ENCODE measurements at places on chromosomes 16 and 17. TPM values are rescaled to one million over a fixed set of nuclear protein-coding genes. Genes with fewer than 3 reads are reported as not detected.

DNA sequence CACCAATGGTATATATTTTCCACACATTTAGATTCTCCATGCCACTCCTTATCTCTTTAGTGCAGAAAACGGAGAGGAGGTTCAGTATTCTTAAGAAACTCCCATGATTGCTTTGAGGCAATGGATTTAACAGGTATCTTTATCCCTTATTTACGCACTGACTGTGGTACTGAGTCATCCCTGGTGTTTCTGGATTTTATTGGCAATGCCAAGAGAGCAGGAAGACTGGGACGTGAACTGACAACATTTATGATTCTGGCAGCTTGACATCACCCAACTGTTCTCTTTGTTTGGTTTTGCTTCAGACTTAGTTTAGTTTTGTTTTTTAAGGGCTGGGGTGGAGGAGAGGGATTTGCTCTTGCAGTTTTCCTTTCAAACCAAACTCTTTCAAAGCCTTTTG, 131.4 kb downstream of the WWOX start:
- no peak overlapping the region for H3K27ac ChIP-seq
- H3K36me3 ChIP-seq = no peaks in the 10 kb centered on the region
- H3K4me1 ChIP-seq = no peaks in the 10 kb centered on the region
- no peak overlapping the region for H3K4me3 ChIP-seq
- no peaks in the 10 kb centered on the region for H3K27me3 ChIP-seq
- DNase-seq = no peak

GRCh38 chr16:55437625-55438024, 41.4 kb upstream of the MMP2 start:
- no peaks in the 10 kb centered on the region for H3K36me3 ChIP-seq
- no peaks in the 10 kb centered on the region for H3K27me3 ChIP-seq
- H3K27ac ChIP-seq = no peak overlapping the region
- no peak overlapping the region for H3K4me3 ChIP-seq
- H3K4me1 ChIP-seq = no peaks in the 10 kb centered on the region

PRMT7 gene
- 29.0 TPM for total RNA-seq

DNA sequence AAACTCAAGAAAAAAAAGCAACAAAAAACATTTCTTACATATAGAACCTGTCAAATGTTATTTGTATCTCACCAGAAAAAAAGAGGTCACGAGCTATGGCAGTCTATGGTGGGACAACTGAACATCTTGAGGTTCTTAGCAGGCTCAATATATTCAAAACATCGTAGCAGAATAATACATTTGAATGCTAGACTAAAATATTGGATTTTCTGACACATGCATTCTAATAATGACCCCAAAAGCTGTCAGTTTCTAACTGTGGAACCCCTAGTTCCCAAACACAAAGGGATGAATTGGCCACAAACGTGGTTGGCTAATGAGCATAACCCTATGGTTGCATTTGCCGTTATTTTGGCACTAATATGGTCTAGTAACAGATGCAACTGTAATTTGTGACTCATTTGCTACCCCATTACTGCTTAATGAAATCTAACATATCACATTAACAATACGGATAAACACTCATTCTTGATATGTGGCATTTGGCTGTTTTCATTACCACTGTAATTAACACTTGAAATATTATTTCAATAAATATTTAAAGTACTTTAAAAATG, 81.2 kb downstream of the TOX3 start:
- H3K27ac ChIP-seq = no peak overlapping the region
- H3K27me3 ChIP-seq = no peaks in the 10 kb centered on the region
- no peaks in the 10 kb centered on the region for H3K36me3 ChIP-seq
- no peaks in the 10 kb centered on the region for H3K4me1 ChIP-seq
- DNase-seq = no peak
- no peak overlapping the region for H3K4me3 ChIP-seq

FBXW10B gene
- 1.5 TPM for total RNA-seq

- no peak overlapping the region for H3K27ac ChIP-seq
- DNase-seq = no peak
- H3K4me1 ChIP-seq = no peaks in the 10 kb centered on the region
- no peaks in the 10 kb centered on the region for H3K27me3 ChIP-seq
These were observed 232.7 kb downstream of the MAF start for GRCh38 chr16:79367822-79368221.

- H3K36me3 ChIP-seq = no peaks in the 10 kb centered on the region
- H3K27ac ChIP-seq = no peak overlapping the region
- DNase-seq = no peak
- H3K4me3 ChIP-seq = no peak overlapping the region
These were observed 2.6 kb downstream of the LRRC75A start for GRCh38 chr17:16489431-16489830.

- H3K4me1 ChIP-seq = peaks cover 11% of the 10 kb centered on the region
- peak overlapping the region; percentile 76 for H3K27ac ChIP-seq
- no peaks in the 10 kb centered on the region for H3K27me3 ChIP-seq
- peak; percentile 87 for DNase-seq
- H3K4me3 ChIP-seq = peak overlapping the region; percentile 64
- H3K36me3 ChIP-seq = no peaks in the 10 kb centered on the region
These were observed 942 bp downstream of the LDAF1 start for GRCh38 chr16:21159281-21159951.

MYH2 gene
- 0.17 TPM for total RNA-seq

SEPTIN12 gene
- not detected for total RNA-seq

DNA sequence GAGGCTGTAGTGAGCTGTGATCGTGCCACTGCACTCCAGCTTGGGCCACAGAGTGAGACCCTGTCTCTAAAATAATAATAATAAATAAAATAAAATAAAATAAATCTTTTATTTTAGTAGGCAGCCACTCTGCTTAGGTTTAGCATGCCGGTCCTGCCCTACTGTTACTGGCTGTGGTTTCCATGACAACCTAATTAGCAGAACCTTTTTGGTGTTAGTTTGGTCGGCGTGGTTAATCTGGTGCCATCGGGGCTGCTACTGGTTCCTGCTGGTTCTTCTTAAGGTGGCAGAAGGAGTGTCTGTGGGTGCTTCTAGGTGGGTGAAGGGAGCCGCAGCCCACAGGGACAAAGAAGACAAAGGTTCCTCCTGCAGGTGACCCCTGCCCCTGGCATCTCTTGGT, 37.8 kb upstream of the CBX4 start:
- no peaks in the 10 kb centered on the region for H3K4me1 ChIP-seq
- no peak for DNase-seq
- no peak overlapping the region for H3K27ac ChIP-seq
- H3K27me3 ChIP-seq = peaks cover 5% of the 10 kb centered on the region

- no peak overlapping the region for H3K4me3 ChIP-seq
- no peak for DNase-seq
- H3K27me3 ChIP-seq = no peaks in the 10 kb centered on the region
- H3K27ac ChIP-seq = no peak overlapping the region
- no peaks in the 10 kb centered on the region for H3K36me3 ChIP-seq
- H3K4me1 ChIP-seq = peaks cover 6% of the 10 kb centered on the region
These were observed 22.6 kb downstream of the SLC5A10 start for GRCh38 chr17:18974407-18975149.

DNA sequence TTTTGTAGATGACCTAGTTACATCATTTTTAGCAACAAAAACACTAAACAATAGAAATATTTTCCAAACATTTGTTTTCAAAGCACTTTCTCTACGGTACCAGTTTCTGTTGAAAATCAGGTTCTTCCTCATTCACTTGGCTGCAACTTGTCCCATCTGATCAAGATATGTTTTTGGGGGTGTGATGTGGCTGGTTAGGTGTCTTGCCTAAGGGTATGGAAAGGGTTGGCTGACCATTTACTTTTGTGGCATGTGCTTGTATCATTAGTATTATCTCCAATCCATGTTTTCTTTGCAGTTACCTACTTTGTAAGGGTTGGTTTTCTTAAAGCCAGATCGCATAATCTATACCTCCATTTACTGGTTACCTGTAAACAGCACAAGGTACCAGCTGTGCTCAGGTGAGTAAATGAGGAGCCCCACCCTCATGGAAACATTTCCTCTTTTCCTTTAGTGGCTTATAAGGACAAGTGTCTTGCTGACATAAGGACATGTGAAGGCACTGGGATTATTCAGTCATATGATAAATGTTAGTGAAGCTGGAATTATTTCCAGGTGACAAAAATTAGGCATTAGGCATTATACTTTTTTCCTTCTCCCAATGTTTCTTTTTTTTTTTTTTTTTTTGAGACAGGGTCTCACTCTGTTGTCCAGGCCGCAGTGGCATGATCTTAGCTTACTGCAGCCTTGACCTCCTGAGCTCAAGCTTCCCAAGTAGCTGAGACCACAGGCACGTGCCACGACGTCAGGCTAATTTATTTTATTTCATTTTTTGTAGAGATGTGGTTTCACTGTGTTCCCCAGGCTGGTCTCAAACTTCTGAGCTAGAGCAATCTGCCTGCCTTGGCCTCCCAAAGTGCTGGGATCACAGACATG, 162.0 kb downstream of the CCDC182 start:
- no peak for DNase-seq
- H3K4me3 ChIP-seq = no peak overlapping the region
- no peaks in the 10 kb centered on the region for H3K27me3 ChIP-seq

DNA sequence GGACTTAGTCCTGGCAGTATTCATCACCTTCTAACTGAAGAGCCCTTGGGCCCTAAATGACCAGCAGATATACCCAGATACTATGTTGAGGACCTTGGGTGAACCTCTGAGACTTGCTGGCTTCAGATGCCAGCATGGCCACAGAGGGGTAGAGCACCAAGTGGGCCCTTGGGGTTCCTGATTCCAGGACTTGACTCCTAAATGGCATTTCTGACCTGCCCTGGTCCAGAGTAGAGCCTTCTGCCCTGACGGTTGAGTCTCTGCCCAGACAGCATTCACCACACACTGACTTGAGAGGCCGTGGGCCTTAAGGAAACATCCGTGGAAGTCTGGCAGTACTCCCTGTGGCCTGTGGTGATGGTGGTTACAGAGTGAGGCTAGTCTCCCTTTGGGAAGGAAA, 2.8 kb upstream of the APPBP2 start:
- no peaks in the 10 kb centered on the region for H3K36me3 ChIP-seq
- no peak for DNase-seq
- H3K4me3 ChIP-seq = no peak overlapping the region
- peaks cover 20% of the 10 kb centered on the region for H3K4me1 ChIP-seq
- H3K27me3 ChIP-seq = no peaks in the 10 kb centered on the region
- H3K27ac ChIP-seq = no peak overlapping the region

DNA sequence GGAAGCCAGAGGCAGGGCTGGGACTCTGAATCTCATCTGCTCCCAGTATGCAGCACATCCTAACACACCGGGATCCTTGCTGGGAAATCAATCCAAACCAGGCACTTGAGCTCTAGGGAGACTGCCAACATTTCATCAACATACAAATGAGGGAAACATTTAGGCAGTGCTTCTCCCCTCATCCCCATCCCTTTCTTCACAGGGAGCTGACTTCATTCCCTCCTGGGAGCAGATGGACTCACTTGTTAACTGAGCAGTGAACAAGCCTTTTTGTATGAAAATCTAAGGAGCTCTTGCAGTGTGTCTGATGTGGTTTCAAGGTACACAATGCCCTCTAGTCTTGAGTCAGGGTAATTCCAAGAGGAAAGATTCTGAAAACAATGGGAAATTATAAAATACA, 96.3 kb downstream of the TMEM114 start:
- H3K27ac ChIP-seq = no peak overlapping the region
- no peak for DNase-seq
- no peaks in the 10 kb centered on the region for H3K27me3 ChIP-seq
- no peak overlapping the region for H3K4me3 ChIP-seq
- H3K36me3 ChIP-seq = no peaks in the 10 kb centered on the region
- no peaks in the 10 kb centered on the region for H3K4me1 ChIP-seq

DNA sequence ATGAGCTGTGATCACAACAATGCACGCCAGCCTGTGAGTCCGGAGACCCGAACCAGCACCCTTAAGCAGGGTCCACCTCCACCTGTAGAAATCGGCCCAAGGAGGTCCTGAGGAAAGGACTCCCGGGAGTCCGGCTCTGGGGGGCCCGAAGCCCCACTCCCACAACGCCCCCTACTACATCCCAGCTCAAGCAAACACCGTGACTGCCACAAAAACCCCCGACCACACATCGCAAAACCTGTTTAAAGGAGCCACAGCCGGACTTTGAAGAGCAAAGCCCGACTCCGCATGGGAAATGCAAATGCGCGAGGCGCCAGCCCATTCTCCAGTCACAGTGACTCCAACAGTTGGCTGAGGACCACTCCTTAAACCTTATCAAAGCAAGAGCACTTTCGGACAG, 682.4 kb downstream of the KCNJ18 start:
- H3K36me3 ChIP-seq = no peaks in the 10 kb centered on the region
- DNase-seq = no peak
- no peaks in the 10 kb centered on the region for H3K27me3 ChIP-seq
- H3K27ac ChIP-seq = no peak overlapping the region
- H3K4me1 ChIP-seq = no peaks in the 10 kb centered on the region

OR4D2 gene
- total RNA-seq = not detected

IGSF6 gene
- total RNA-seq = 50.7 TPM

HSPB9 gene
- total RNA-seq = not detected

- H3K4me3 ChIP-seq = no peak overlapping the region
- no peak for DNase-seq
- no peak overlapping the region for H3K27ac ChIP-seq
- no peaks in the 10 kb centered on the region for H3K36me3 ChIP-seq
These were observed 161.9 kb downstream of the FOXL1 start for GRCh38 chr16:86740298-86740697.

PRKCA gene
- total RNA-seq = 20.6 TPM

DNA sequence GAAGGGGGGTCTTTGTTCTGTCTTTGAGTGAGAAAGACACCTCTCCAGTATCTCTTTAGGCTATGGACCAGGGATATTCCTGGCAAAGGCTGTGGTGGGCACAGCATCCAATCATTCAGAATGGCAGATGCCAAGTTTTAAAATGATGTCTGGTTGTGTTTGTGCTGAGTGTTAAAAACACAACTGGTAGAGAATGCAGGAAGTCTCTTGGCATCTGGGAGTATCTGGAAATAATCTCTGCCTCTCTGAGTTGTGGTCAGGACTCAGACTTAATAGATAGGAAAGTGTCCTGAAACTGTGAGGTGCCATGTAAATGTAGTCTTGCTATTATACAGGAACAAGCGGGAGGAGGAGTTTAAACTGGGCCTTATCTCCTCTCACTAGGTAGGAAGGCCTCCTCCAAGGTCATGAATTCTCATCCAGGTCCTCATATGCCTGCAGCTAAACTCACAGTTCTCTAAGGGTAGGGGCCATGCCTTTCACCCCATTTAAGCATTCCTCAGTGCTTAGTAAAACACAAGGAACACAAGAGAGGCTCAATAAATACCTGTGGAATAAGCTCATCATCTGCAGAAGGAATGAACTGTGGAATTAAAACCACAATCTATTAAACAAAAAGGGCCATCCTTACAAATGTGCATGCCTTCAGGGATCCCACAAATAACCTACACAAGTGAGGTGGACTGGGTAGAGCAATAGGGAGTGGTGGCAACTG, 317.6 kb downstream of the CBLN1 start:
- H3K27ac ChIP-seq = no peak overlapping the region
- no peak overlapping the region for H3K4me3 ChIP-seq
- H3K4me1 ChIP-seq = no peaks in the 10 kb centered on the region
- no peak for DNase-seq
- H3K36me3 ChIP-seq = no peaks in the 10 kb centered on the region
